ELF-1 (cell line): ENCODE measurements at places on chromosomes 7 and 10.

GRCh38 chr10:120981601-120982391 lies 130.6 kb downstream of the WDR11 start:
- peak; percentile 97 for DNase-seq

GRCh38 chr7:131858611-131859010 lies 302.2 kb upstream of the PODXL start:
- DNase-seq, result no peak

- no peak for DNase-seq
Measured at GRCh38 chr10:121947343-121948330, 19.8 kb upstream of the ATE1 start.

GRCh38 chr10:113849946-113850345 lies 3.9 kb downstream of the DCLRE1A start:
- DNase-seq, result no peak
